Ovary (tissue), 10 donors: ENCODE measurements at places on chromosomes 6 and 20. TPM values are rescaled to one million over a fixed set of nuclear protein-coding genes. Genes with fewer than 3 reads are reported as not detected.
A peak's percentile ranks its signal among the peaks of the same experiment; 100 is the strongest.

The ACTL10 gene
- total RNA-seq, result 2.1 TPM

- no peaks in the 10 kb centered on the region for H3K36me3 ChIP-seq
- no peak overlapping the region for H3K4me3 ChIP-seq
- H3K27ac ChIP-seq, result no peak overlapping the region
- no peak for DNase-seq
- H3K4me1 ChIP-seq, result no peaks in the 10 kb centered on the region
Measured at GRCh38 chr20:52539891-52540290, 348.3 kb upstream of the ZFP64 start.

DNA sequence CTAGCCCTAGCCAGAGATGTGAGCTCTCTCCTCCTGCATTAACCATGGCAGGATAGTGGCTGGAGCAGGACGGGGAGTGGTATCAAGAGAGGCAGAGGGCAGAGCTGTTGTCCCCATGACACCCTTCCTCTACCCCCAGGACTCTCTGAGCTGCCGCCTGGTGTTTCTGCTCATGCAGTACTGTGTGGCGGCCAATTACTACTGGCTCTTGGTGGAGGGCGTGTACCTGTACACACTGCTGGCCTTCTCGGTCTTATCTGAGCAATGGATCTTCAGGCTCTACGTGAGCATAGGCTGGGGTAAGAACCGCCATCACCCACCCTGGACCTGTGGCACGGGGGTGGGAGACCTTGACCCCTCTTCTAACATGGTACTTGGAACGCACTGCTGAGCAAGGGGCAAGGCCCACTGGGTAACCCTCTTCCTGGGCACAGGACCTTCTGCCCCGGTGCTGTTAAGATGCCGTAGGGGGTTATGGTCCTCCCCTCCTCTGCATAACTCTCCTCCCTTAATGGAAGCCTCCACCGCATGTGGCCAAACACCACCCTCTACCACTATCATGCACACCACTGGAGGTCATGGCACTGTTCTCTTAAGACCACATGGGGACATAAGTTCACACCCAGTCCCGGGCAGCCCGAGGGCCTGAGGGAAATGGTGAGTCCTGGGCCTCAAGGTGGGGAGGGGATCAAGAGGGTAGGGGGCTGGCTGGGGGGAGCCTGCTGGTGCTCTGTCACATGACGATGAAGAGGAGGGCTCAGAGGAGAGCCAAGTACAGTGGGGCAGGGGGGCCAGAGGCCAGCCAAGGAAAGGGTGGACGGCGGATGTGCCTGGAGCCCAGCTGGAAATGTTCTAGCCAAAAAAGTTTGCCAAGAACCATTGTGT lies 25.1 kb downstream of the GLP1R start:
- no peaks in the 10 kb centered on the region for H3K27me3 ChIP-seq
- no peak overlapping the region for H3K27ac ChIP-seq
- H3K36me3 ChIP-seq, result no peaks in the 10 kb centered on the region
- no peak for DNase-seq
- H3K4me3 ChIP-seq, result no peak overlapping the region

- H3K4me1 ChIP-seq, result peaks cover 8% of the 10 kb centered on the region
- DNase-seq, result peak; percentile 57
- H3K36me3 ChIP-seq, result no peaks in the 10 kb centered on the region
- H3K27ac ChIP-seq, result no peak overlapping the region
- no peaks in the 10 kb centered on the region for H3K27me3 ChIP-seq
- no peak overlapping the region for H3K4me3 ChIP-seq
Measured at GRCh38 chr20:3080939-3081388, 3.6 kb downstream of the AVP start.
